T-helper 17 cell (primary cell): ENCODE measurements at places on chromosomes 16 and 17. TPM values are rescaled to one million over a fixed set of nuclear protein-coding genes. Genes with fewer than 3 reads are reported as not detected.

DNA sequence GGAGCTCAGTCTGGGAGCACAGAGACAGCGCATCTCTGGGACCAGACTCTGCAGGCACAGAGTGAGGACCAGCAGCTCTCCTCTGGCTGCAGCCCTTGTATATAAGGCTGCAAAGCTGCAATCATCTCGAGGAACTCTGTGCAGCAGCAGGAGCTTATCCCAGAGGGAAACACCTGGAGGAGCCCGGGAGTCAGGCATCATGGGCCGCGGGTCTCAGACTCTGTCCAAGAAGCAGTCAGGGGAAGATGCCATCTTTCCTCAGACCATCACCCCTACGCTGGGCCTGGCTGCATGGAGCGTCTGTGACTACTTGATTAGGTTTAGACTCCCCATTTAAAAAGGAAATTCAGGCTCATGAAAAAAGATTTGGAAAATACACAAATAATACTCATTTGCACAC lies 122.0 kb downstream of the IRF8 start:
- no peak overlapping the region for H3K4me3 ChIP-seq
- H3K27ac ChIP-seq: no peak overlapping the region
- peaks cover 2% of the 10 kb centered on the region for H3K36me3 ChIP-seq
- no peaks in the 10 kb centered on the region for H3K4me1 ChIP-seq
- peaks cover 18% of the 10 kb centered on the region for H3K27me3 ChIP-seq
- DNase-seq: no peak

DNA sequence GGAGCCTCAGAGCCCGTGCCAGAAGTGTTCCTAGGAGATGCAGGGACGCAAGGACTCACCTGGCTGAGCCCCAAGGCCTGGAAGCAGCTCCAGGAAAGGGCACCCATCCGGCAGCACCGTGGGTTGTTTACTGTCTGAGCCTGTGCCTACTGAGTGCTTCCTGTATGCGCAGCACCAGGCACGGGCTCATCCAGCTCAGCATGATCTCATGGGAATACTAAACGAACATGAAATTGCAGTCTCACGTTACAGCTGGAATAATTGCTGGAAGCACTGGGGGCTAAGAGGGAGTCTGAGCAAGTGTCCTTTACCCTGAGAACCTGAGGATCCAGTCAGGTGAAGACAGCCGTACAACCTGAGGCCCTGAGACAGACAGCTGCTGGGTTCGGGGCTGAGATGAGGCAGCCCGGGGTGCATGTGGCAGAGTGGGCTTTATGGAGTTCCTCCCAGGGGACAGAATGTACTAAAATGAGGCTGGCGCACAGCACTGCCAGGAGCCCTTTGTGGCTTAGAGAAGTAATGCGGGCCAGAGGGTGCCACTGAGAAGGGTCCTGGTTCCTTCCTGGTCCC lies 5.4 kb downstream of the CTRL start:
- peak overlapping the region; percentile 29 for H3K27ac ChIP-seq
- H3K36me3 ChIP-seq: no peaks in the 10 kb centered on the region
- H3K4me3 ChIP-seq: no peak overlapping the region
- no peaks in the 10 kb centered on the region for H3K27me3 ChIP-seq
- DNase-seq: no peak
- peaks cover 22% of the 10 kb centered on the region for H3K4me1 ChIP-seq

- peaks cover 6% of the 10 kb centered on the region for H3K36me3 ChIP-seq
- H3K27me3 ChIP-seq: peaks cover 58% of the 10 kb centered on the region
- no peak overlapping the region for H3K4me3 ChIP-seq
Measured at GRCh38 chr17:30924341-30924740, 2.6 kb downstream of the ADAP2 start.

DNA sequence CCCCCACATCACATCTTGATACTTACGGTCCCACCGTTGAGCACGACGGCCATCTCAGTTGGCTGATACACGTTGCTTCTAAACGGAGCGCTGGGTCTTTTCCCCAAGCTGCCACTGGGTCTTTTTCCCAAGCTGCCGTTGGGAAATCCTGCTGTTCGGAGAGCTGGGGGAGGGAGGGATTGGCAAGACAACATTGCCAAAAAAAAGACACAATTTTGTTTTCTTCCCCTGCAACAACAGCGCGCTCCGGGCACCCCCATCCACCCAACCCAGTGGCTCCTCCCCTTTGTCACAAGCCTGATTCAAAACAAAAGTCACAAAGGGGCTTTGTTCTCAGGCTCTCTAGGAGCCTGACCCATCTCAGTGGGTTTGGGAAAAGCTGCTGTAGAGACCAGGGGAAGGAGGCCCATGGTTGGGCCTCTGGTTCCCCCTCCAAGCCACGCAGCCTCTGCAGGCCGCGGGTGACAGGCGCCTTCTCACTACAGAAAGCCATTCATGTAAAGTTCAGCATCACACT lies 22.8 kb downstream of the GPRC5B start:
- no peaks in the 10 kb centered on the region for H3K27me3 ChIP-seq
- H3K4me1 ChIP-seq: peaks cover 2% of the 10 kb centered on the region
- DNase-seq: no peak

DNA sequence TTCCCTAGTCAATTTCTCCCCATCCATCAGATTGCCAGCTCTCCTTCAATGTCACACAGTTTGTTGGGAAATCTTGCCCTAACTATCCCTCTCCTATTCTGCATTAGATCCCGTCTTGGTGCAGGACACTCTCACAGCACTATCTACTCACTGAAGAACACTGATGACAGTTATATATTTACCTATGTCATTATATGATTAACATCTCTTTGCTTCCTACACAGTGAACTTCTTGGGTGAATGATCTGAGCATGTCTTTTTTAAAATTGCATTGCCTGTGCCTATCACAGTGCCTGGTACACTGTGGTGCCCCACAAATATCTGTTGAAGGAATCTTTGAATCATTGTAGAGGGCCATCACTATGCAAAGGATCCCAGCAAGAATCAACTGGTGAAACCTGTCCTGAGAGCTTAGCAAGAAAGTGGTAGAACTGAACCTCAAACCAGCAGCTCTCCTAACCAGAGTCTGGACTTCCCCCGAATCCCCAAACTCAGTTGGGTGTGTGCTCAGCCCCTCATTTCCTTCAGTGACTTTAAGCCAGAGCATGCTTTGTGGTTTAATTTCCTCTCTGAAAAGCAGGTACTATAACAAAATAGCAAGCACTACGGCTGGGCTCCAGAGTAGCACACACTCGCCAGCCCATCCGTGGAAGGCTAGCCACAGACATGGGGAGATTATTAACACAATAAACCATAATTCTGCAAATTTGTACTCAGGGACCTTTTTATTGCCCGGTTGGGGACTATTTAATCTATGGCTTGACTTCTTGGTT lies 680.7 kb upstream of the SALL1 start:
- no peak overlapping the region for H3K27ac ChIP-seq
- no peak overlapping the region for H3K4me3 ChIP-seq
- H3K36me3 ChIP-seq: no peaks in the 10 kb centered on the region
- no peaks in the 10 kb centered on the region for H3K27me3 ChIP-seq

GRCh38 chr16:89749637-89750036 lies 28.3 kb downstream of the ZNF276 start:
- no peaks in the 10 kb centered on the region for H3K36me3 ChIP-seq
- no peak for DNase-seq
- peak overlapping the region; percentile 87 for H3K27ac ChIP-seq
- H3K4me1 ChIP-seq: peaks cover 6% of the 10 kb centered on the region
- no peaks in the 10 kb centered on the region for H3K27me3 ChIP-seq

DNA sequence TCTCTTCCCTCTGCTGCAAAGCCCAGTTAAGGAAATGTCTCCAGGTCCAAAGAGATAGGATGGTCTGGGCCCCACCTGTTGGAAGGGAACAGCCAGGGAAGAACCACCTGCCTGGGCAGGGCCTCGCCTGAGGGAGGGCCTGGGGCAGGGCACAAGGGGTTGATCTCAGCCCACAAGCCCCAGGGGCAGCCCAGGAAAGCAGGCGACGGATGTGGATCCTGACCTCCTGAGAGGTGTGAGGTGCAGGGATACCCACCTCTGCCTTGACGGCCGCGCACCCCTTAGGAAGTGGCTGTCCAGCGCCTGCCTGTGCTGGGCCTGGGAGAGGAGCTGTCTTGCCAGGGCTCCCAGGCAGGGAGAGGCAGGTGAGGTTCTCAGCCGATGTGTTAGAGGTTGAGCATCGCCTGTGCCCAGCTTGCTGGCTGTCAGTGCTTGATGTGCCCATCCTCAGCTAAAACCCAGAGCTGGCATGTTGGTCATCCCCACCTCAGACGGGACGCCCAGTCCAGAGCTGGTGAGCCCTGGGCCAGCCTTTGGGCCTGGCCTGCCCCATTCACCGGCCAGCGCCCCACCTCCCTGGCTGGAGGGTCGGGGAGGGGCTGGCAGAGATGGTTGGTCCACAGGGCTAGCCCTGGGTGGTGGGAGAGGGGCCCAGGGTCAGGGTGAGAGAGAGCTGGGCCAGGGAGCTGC lies 434 bp downstream of the CEMP1 start:
- no peak for DNase-seq
- peak overlapping the region; percentile 97 for H3K4me3 ChIP-seq

DNA sequence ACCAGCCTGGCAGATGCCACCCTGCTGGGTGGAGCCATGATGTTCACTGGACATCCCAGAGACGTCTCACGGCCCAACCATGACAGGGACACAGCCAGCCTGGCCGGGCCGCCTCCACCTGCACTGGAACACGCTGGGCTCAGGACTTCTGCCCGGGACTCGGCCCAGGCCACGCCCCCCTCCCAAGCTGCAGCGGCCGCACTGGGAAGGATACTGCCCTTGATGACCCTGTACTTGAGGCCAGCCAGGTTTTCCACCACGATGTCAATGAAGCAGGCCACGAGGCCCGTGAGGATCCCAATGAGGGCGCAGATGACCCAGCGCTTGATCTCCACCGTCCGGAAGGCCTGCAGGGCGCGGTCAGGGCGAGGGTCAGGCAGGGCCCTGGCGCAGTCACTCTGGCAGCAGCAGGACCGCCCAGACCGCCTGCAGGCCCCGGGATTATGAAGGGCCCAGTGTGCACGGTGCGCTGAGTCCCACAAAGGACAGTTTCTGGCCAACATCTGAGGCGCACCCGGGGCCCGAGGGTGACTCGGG lies 14.2 kb downstream of the CLCN7 start:
- no peak for DNase-seq
- no peak overlapping the region for H3K27ac ChIP-seq
- peaks cover 6% of the 10 kb centered on the region for H3K4me1 ChIP-seq
- no peaks in the 10 kb centered on the region for H3K27me3 ChIP-seq
- no peak overlapping the region for H3K4me3 ChIP-seq

DNA sequence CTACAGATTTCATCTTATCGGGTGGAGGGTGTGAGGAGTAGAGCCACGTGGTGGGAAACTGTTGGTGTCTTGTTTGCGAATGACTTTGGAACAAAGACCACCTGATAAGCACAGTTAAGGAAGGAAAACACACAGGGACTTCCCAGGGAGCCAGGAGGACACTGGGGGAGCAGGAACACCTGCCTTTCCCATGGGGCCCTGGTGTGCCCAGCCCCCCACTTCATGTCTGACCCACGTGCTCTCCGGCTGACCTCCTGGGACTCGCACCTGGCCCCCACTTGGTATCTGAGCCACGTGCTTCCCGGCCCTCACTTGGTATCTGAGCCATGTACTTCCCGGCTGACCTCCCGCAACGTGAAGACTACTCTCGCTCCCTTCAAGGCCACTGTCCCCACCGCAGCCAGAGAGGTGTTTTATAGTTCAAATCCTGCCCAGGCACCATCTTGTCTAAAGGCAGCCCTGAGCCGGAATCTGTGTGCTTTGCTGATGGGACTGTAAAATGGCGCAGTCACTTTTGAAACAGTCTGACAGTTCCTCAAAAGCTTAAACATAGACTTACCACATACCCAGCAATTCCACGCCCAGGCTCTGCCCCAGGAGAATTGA lies 5.4 kb upstream of the CSNK1D start:
- no peaks in the 10 kb centered on the region for H3K36me3 ChIP-seq
- no peaks in the 10 kb centered on the region for H3K27me3 ChIP-seq
- H3K27ac ChIP-seq: no peak overlapping the region
- peaks cover 20% of the 10 kb centered on the region for H3K4me1 ChIP-seq
- H3K4me3 ChIP-seq: no peak overlapping the region

- DNase-seq: no peak
- peaks cover 48% of the 10 kb centered on the region for H3K4me1 ChIP-seq
- H3K36me3 ChIP-seq: no peaks in the 10 kb centered on the region
- no peak overlapping the region for H3K4me3 ChIP-seq
Measured at GRCh38 chr17:82527898-82528297, 8.4 kb downstream of the FOXK2 start.

DNA sequence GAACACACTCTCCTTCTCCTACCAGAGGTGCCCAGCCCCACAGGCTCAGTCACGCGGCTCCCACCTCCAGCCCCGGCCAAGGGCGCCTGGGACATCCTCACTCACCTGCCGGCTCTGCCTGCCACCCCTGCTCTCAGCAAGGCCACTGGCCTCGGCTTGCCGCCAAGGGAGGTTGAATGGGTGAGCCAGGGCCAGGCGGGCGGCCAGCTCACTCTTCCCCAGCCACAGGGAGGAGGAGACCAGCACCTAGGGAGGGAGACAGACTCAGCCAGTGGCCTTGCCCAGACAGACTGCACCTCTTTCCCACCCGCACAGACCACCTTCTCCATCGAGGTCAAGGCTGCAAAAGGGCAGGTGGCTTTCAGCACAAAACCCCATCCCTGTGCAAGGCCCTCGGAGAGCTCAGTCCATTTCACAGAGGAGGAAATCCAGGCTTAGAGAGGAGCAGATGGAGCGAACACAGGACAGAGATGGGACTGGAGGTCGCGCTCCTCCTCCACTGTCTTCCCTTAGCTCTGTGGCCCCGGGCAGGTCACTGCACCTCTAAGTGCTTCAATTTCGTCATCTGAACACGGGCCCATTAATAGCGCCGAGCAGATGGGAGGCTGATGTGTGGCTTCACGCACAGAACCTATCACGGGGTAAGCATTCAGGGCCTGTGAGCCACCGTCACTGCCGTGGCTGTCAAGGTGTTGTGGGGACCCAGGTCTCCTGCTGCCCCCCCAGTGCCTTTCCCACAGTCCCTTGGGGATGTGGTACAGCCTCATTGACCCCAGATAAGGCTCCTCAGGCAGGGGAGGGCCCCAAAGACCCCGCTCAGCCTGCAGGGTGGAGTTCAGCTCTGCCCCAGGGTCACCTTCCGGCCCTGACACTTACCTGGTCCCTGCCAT lies 56.1 kb downstream of the RMI2 start:
- no peak overlapping the region for H3K4me3 ChIP-seq
- H3K27ac ChIP-seq: no peak overlapping the region
- H3K36me3 ChIP-seq: no peaks in the 10 kb centered on the region

- H3K27me3 ChIP-seq: no peaks in the 10 kb centered on the region
- no peaks in the 10 kb centered on the region for H3K36me3 ChIP-seq
- H3K4me1 ChIP-seq: no peaks in the 10 kb centered on the region
- no peak overlapping the region for H3K4me3 ChIP-seq
- no peak for DNase-seq
Measured at GRCh38 chr16:8370374-8371270, 219.7 kb downstream of the TMEM114 start.

Gene ABCA3
- 8.3 TPM for total RNA-seq

Gene CDK5RAP3
- total RNA-seq: 228 TPM

Gene KRTAP4-4
- not detected for total RNA-seq

Gene TERB1
- total RNA-seq: not detected

Gene IGFBP4
- 5.7 TPM for total RNA-seq

Gene TBKBP1
- 2.6 TPM for total RNA-seq

Gene IL17C
- total RNA-seq: 0.65 TPM

Gene CMTM2
- not detected for total RNA-seq
